Spleen (tissue), 13 donors: ENCODE measurements at places on chromosomes 11 and 22. TPM values are rescaled to one million over a fixed set of nuclear protein-coding genes. Genes with fewer than 3 reads are reported as not detected.
A peak's percentile ranks its signal among the peaks of the same experiment; 100 is the strongest.

DNA sequence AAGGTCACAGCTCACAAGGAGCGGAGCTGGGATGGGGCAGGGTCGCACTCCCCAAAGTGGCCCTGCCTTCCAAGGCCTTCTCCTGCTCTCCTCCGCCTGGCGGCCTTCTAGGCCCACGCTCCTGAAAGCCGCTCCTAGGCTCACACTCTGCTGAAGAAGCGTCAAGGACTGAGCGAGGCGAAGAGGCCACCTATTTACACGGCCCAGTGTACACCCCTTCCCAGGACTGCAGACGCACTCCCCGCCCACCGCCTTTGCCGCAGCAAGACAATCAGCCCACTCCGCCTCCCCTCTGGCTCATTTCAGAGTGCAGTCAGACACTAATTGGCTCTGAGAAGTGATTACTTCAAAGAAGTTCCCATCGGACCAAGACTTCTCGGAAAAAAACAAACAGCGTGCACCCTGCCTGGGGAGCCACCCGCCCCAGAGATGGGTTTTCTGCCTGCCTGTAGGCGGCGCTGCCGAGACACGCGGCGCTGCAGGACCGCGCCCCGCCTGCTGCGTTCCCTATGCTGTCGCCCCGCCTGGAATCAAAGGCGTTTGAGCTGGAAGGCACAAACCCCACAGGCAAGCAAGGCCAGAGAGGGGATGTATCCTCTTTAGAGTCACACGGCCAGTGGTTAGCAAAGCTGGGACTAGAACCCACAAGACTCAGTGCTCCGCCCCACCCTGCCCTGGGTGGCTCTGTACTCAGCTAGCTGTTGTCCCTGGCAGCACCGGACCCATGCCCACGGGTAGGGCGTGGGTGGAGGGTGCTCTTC lies 414.8 kb downstream of the BUD13 start:
- H3K36me3 ChIP-seq, result no peaks in the 10 kb centered on the region
- DNase-seq, result no peak
- no peak overlapping the region for H3K4me3 ChIP-seq

- H3K27me3 ChIP-seq, result no peaks in the 10 kb centered on the region
- H3K4me3 ChIP-seq, result no peak overlapping the region
- no peaks in the 10 kb centered on the region for H3K36me3 ChIP-seq
- no peak overlapping the region for H3K27ac ChIP-seq
- DNase-seq, result no peak
These were observed 22.9 kb downstream of the MAML2 start for GRCh38 chr11:96319898-96320656.

DNA sequence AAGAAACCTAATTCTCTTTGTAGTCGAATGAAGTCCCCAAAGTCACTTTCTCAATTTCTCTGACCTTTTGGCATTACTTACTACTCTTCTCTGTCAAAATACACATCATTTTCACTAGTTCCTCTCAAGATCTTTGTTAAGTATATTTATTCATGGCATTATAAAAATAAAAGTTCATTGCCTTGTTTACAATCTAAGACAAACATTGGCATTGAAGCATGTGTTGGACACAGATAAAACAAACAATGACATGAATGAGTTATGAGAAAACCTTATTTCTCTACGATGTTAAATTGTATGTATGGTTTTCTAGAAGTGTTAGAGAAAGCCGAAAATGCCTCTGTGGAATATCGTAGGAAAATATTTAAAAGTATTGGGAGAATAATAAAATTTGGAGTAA lies 8.6 kb upstream of the OR51G1 start:
- no peak for DNase-seq
- H3K27me3 ChIP-seq, result no peaks in the 10 kb centered on the region
- H3K36me3 ChIP-seq, result no peaks in the 10 kb centered on the region
- no peak overlapping the region for H3K4me3 ChIP-seq
- H3K4me1 ChIP-seq, result no peaks in the 10 kb centered on the region
- no peak overlapping the region for H3K27ac ChIP-seq

The GAL gene
- not detected for total RNA-seq

The OSM gene
- total RNA-seq, result 3.4 TPM

DNA sequence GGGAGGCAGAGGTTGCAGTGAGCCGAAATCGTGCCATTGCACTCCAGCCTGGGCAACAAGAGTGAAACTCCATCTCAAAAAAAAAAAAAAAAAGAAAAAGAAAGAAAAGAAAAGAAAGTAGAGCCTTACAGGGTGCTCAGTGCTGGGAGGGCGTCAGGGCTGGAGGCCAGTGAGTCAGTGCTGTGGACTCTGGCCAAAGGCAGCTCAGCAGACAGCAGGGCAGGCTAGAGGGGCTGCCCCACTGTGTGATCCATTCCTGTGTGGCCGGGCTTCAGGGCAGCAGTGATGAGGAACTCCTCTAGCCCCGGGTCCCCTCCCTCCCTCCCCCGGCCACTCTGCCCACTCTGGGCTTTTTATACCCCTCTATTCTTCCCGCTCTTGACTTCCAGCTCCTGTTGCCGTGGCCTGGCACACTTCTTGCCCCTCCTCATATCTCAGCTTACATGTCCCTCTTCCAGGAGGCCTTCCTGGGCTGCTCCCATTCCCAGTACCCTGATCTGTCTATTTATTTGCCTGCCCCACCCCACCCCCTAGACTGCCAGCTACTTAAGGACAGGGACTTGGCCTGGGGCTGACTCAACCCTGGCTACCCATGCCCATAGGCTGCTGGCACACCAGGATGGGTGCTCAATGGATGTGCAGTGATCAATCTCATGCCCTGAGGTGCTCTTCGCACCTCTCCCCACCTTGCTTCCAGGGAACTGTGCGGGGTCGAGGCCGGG lies 10.1 kb downstream of the SYT12 start:
- no peaks in the 10 kb centered on the region for H3K4me1 ChIP-seq
- H3K27me3 ChIP-seq, result peaks cover 64% of the 10 kb centered on the region
- H3K4me3 ChIP-seq, result no peak overlapping the region
- DNase-seq, result no peak

The RAPSN gene
- total RNA-seq, result 0.57 TPM

The NEFH gene
- 1.3 TPM for total RNA-seq

The OR52N4 gene
- 6.0 TPM for total RNA-seq

The POTEH gene
- total RNA-seq, result not detected

The TCP11L1 gene
- 21.8 TPM for total RNA-seq

The OR5P2 gene
- not detected for total RNA-seq

GRCh38 chr11:58837707-58838388 lies 6.7 kb downstream of the GLYATL2 start:
- H3K4me3 ChIP-seq, result no peak overlapping the region
- H3K27ac ChIP-seq, result no peak overlapping the region
- no peaks in the 10 kb centered on the region for H3K4me1 ChIP-seq
- no peaks in the 10 kb centered on the region for H3K27me3 ChIP-seq
- H3K36me3 ChIP-seq, result no peaks in the 10 kb centered on the region

GRCh38 chr22:46764140-46764680 lies 1.8 kb downstream of the TBC1D22A start:
- no peaks in the 10 kb centered on the region for H3K27me3 ChIP-seq
- peak; percentile 17 for DNase-seq
- peaks cover 18% of the 10 kb centered on the region for H3K36me3 ChIP-seq

The MADD gene
- total RNA-seq, result 53.6 TPM

The MMP27 gene
- not detected for total RNA-seq

GRCh38 chr11:72573072-72573854 lies 101.0 kb downstream of the PDE2A start:
- H3K27ac ChIP-seq, result no peak overlapping the region
- no peak overlapping the region for H3K4me3 ChIP-seq
- H3K36me3 ChIP-seq, result no peaks in the 10 kb centered on the region
- peak; percentile 57 for DNase-seq
- H3K4me1 ChIP-seq, result peaks cover 12% of the 10 kb centered on the region
